RKO (cell line): ENCODE measurements at places on chromosomes 2 and 18.
A peak's percentile ranks its signal among the peaks of the same experiment; 100 is the strongest.

DNA sequence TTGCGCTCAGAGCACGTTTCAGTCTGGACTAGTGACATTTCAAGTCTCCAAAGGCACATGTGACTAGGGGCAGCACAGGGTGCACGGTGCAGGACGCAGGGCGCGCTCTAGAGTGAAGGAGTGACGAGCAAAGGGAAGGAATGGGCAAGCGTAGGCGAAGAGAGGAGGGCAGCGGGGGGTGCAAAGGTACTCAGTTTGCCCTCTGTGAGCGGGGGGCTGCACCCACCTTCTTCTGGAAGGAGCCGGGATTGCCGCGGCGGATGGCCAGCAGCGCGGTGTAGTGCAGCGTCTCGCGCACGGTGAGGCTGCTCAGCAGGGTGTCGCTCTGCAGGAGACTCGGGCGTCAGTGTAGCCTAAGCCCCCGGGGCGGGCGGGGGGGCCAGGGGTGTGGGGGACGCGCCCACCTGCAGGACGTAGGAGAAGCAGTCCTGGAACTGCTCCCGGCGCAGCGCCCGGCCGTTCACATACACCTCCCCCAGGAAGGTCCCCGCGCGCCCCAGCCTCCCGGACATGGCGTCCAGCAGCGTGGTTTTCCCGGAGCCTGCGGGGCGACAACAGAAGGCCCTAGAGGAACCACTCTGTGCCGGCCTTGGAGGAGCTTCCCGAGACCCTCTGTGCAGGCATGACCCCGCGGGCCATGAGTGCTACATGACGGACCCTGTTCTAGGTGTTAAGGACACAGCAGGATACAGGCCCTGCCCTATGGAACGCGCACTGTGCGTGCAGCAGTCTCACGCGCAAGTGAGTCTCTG is 6.9 kb downstream of the ABCG5 start:
- DNase-seq: no peak

DNA sequence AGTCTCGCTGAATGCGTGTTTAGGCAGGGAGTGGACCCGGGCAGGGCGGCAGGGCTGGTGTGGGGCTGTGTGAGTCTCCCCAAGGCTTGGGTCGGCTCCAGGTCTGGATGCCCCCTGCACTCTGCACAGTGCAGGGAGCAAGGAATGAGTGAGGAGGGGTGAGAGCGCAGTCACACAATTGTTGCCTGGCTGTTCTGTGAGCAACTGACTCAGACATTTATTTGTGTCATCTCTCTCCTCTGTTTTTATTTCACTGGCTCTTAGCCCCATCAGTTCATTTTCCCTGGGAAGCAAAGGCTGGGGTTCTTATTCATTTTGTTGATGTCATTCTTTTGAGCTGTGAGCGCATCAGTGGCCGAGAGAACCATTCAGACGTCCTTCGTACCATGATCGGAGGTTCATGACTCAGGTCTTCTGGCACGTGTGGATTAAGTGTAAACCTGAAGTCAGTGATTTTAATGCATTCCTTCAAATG is 61.1 kb downstream of the GATA6 start:
- peak; percentile 49 for DNase-seq

DNA sequence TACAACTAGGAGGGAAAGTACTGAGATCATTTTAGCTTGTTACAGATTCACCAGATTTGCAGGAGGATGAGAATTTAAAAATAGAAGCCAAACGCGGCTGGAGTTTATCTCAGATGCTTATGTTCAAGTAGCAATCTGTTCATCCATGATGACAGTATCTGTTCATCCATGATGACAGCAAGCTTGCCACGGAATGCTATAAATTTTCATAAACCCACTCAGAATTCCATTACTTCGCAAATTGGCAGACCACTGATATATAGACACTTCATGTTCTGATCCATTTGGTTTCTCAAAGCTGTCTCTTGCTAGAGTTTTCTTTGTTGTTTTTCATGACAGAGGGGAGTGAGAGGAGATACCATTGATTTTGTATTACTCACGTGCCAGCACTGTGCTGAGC is 84.2 kb downstream of the GAREM1 start:
- DNase-seq: no peak

DNA sequence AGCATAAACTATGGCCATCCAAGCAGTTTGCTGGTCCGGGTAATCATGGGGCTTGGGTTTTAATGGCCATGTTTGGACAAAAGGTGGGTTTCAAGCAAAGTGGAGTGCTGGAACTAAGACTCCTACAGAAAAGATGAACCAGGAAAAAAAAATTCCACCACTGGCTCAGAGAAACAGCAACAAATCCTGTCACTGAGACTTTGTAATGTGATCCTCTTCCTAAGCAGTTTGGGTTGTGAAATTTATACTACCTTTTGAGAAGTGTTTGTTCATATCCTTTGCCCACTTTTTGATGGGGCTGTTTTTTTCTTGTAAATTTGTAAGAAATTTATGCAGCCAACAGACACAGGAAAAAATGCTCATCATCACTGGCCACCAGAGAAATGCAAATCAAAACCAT is 40.2 kb downstream of the MRPL33 start:
- no peak for DNase-seq
